EH (cell line): ENCODE measurements at places on chromosomes 2 and 18.

DNA sequence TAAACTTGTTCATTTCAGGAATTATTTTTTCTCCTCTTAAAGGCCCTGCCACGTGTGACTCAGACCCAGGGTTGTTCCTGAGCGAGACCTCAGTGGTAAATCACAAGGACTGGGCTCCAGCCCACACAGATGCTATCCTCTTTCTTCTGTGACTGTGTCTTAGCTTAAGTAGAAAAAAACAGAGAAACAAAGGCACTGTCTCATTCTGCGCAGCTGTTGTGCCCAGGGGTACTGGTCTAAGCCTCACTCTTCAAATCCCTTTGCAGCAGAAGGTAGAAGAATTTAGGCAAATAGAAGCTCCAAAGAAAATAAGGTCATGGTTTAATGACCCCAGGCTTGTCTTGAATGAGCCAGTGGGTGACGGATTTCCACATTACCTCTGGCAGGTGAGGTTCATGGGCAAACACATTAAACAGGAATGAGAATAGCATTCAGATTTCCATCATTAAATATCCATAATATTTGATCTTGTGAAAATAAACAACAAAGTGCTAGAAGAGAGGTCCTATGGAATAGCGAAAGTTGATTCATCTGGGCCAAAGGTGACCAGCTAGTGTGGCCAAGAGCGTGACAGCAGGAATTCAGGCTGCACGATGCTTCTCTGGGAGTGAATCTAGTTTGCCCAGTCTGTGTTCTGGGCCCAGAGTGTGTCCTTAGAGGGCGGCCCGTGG lies 63.3 kb downstream of the LIPG start:
- peak; percentile 29 for DNase-seq

DNA sequence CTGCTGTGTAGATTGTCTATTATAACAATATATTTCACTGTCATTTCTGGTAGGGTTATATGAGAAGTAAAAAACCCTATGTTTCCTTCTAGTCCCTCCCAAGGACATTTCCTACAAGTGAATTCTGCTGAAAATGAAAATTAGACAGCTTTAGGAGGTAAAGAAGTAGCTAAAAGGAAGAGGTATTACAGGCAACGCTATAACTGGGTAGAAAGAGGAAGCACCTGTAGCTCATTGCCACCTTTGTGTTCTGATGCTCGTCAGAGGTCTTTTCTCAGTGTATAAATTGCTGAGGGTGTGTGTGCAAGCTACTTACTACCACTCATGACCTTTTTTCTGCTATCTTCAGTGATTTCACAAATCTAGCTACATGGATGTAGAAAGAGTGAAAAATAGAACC lies 1.4 kb downstream of the DNAJC10 start:
- DNase-seq: no peak

GRCh38 chr2:231601356-231602229 lies 8.9 kb downstream of the TEX44 start:
- DNase-seq: peak; percentile 74

DNA sequence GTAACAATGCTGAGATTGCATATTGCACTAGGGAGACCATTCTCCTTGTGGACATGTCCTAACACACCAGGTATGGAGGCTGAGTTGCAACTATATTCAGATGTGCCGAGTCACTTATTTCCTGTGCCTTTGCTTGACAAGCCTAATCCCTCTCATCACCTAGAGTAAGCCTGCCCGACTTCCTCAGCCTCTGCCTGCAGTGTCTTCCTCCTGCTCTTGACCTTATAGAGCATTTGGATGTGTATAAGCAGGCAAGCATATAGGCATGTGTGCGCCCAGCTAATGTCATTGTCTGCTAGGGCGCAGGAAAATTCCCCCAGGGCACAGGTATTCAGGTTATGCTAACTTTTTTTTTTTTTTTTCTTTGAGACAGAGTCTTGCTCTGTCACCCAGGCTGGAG lies 316.9 kb downstream of the CDH2 start:
- no peak for DNase-seq

DNA sequence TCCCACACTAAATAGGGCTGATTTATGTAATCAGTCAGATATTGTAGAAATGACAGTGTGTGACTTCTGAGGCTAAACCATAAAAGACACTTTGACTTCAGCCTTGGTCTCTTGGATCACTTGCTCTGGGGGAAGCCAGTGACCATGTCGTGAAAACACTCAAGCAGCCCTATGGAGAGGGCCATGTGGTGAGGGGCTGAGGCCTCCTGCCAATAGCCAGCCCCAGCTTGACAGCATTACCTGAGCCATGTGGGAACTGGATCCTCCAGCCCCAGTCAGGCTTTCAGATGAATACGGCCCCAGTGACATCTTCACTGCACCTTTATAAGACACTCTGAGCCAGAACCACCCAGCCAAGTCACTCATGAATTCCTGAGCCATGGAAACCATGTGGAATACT lies 20.8 kb downstream of the TNS1 start:
- no peak for DNase-seq

DNA sequence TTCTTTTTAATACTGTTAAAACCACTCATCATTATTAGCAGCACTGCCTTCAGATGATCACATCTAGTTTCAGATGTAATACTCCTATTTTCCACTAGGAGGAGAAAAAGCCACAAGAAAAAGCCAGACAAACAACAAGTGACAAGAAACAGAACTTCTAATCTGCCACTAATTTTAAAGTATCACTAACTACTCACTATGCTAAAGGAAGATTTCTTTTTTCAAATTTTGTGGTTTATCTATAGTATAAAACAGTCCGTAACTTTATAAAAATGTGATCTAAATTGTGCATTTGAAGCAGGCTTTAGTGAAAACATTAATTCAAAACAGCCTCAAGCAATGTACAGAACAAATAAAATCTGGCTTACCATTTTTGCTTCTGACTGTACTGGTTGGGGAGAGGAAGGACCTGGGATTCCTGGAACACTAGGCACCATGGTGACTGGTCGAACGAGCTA lies 56.8 kb downstream of the ATF2 start:
- DNase-seq: peak; percentile 63

GRCh38 chr2:26170795-26171194 lies 2.1 kb upstream of the GAREM2 start:
- DNase-seq: no peak

DNA sequence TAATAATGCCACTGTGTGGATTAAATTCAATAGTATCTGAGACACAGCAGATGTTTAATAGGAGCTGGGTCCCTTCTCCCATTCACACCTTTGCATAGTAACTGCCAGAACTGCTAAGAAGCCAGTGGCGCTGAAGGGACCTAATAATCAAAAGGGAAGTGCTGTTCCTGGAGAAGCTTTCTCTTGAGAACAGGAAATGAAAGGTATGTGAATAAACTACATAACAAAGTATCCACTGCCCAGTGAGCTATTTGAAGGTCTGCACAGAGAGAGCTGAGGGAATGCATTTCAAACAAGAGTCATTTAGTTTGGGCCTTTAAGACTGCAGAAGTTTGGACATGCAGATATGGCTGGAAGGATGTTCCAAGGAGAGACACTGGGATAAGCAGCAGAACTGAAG lies 56.1 kb upstream of the KIDINS220 start:
- DNase-seq: no peak

- DNase-seq: peak; percentile 79
These were observed 142.1 kb downstream of the CDCA7 start for GRCh38 chr2:173496746-173497145.

GRCh38 chr2:155151945-155152344 lies 453.4 kb downstream of the KCNJ3 start:
- no peak for DNase-seq

DNA sequence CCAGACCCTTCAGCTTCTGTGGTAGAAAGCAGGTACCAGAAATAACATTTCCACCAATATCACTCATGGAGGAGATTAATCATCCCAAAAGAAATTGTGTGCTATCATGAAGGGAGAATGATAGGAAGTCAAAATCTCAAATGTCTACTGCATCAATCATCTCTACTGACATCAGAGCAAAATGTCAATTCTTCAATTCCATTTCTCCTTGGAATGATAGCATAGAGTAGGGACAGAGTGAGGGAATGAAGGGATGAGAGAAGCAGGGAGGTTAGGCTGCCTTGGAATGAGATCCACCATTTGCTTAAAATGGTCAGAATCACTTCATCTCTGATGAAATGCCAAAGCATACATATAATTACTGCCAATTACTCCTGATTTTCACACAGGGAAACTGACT lies 371.8 kb upstream of the ACVR2A start:
- no peak for DNase-seq

DNA sequence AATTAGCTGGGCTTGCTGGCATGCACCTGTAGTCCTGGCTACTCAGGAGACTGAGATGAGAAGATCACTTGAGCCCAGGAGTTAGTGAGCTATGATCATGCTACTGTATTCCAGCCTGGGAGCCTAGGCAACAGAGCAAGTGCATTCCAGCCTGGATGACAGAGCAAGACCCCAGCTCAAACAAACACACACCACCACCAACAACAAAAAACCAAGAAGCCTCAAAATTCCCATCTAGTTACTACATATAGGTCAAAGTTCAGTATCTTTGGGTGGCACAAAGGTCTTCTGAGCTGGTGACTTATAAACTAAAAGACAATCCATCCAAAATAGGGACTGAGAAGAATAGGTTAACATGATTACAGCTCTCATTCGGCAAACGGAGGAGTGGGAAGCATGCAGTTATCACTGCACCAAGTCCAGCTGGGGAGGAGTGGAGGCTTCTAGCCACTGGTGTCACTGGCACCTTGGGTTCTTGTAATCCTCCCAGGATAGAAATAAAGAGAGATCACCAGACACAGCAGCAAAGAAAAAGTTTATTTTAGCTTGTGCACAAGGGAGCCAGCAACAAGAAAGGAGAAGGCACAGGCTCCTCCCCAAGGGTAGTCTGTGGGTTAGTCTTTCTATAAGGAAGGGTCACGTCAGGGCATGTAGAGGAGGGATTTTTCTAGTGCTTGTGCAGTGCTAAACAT lies 57.4 kb downstream of the SH2D6 start:
- no peak for DNase-seq

- DNase-seq: peak; percentile 60
These were observed 3.5 kb upstream of the NEUROD1 start for GRCh38 chr2:181683518-181684453.

DNA sequence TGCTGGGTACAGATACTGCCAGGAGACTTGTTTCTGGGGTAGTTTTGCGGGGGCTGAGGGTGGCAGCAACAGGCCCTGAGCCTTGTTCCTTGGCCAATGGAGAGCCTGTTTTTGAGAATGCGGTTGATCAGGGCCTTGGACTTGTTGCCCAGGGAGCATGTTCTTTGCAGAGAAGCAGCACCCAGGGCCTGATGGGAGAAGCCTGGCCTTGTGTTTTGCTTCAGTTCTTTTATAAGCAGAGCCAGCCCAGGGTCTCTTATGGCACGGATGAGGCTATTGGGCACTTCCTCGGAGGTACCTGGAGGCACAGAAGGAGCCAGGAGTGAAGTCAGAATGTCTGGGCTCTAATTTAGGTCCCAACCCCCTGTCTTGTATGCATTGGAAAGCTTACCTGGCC lies 85.1 kb upstream of the MCFD2 start:
- DNase-seq: no peak

DNA sequence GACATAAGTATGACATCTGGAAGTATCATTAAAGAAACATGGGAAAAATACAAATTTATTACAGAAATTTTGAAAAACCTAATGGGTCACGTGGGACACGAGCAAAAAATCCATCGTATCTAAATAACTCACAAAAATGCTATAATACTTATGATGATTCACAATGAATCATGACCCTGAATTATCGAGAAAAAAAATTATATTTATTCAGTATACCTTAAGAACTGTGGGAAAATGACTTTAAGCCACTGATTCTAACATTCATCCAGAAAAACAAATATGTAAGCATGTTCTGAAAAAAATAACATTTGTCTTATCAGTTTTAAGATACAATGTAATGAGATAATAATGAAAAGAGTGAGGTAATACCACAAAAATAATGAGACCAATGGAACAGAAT lies 51.8 kb downstream of the ZNF385B start:
- no peak for DNase-seq

- DNase-seq: no peak
These were observed 6.7 kb downstream of the ANKAR start for GRCh38 chr2:189681203-189681602.

DNA sequence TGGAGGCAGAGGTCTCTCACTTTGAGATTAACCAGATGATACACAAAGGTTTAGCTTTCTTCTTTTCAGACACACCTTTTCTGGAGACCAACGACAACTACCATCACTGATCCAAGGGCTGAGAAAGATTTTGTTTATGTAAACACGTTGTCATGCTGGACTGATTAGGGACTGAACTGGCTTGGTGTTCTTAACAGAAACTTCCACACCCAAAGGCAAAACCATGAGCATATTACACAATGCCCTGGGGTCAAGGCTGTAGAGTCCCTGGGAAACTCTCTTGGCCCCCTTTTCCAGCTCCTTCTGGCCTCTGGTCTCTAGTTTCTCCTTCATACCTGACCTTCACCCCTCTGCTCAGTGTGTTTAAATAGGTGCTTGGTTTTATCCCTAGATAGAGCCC lies 447.0 kb upstream of the TCF4 start:
- DNase-seq: no peak

DNA sequence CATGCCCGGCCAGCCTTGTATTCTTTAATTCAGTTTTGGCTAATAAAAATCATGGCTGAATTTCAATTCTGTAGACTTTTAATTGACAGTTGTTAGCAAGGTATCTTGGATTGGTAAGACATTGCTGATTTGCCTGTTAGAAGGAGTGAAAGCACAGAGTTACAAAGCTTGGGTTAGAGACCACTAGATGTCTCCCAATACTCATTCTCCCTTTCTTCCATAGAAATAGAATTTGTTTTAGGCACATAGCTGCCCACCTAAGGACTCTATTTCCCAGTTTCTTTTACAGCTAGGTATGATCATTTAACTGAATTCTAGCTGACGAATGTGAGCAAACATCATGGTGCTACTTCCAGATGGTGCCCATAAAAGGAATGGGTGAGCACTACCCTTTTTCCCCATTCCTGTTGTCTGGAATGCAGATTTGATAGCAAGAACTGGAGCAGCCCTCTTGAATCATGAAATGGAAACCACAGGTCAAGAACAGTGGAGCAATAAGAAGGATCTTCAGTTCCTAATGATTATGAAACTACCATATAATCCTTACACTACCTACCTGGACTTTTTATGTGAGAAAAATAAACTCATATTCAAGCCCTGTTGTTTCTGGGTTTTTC lies 17.5 kb downstream of the PECR start:
- peak; percentile 54 for DNase-seq

DNA sequence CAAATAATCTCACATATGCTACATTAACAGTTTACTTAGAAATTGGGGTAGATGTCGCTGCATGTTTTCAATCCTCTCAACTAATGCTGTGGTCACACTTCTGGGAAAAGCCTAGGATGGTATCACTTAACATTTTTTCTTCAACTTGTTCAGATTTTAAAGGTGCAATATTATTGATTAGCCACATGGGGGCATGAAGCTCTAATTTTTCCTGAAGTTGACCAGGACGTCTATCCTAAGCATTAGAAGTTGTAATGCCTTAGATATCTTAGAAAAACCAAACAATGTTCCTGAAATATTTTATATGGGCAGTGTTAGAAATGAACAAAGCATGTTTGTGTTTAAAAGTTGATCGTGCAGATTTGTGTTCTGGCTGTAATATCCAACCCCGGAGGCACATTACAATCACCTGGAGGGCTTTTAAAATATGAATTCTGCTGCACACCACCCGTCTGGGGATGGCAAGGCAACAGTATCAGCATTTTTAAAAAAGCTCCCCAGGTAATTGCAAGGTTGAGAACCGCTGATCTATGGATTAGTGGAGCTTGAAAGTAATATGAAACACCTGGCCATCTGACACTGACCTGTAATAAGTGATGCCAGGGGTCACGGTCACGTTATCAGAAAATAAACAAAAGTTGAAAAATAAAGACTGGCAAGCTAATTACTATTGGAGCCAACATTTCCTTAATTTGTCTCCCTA lies 100.5 kb upstream of the LMAN1 start:
- peak; percentile 74 for DNase-seq

- DNase-seq: peak; percentile 75
These were observed 70.1 kb downstream of the QPCT start for GRCh38 chr2:37414470-37414949.
